ENCODE measurements at places on chromosomes 12 and 14. TPM values are rescaled to one million over a fixed set of nuclear protein-coding genes. Genes with fewer than 3 reads are reported as not detected.

The IL22 gene
- 0.89 TPM for total RNA-seq

The FAIM2 gene
- total RNA-seq = 0.67 TPM

The KCNMB4 gene
- 1.6 TPM for total RNA-seq

The CD163L1 gene
- not detected for total RNA-seq

The DEPDC4 gene
- total RNA-seq = 3.8 TPM
